ENCODE measurements at places on chromosomes 16 and 17. TPM values are rescaled to one million over a fixed set of nuclear protein-coding genes. Genes with fewer than 3 reads are reported as not detected.

SLC13A2 gene
- total RNA-seq: not detected

DNA sequence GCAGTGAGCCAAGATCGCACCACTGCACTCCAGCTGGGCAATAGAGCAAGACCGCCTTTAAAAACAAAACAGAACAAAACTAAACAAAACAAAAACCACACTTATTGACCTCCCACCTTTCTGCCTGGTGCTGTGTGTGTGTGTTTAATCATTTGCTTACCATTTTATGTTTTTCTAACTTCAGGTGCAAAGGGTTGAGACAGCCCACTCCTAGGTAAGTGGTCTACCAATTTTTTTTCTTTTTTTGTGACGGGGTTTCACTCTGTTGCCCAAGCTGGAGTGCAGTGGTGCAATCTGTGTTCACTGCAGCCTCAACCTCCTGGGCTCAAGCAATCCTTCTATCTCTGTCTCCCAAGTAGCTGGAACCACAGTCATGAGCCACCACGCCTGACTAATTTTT, 65.8 kb downstream of the SALL1 start:
- no peak overlapping the region for H3K27ac ChIP-seq
- no peak for DNase-seq
- no peaks in the 10 kb centered on the region for H3K36me3 ChIP-seq
- no peak overlapping the region for H3K4me3 ChIP-seq
- H3K4me1 ChIP-seq: no peaks in the 10 kb centered on the region
- H3K27me3 ChIP-seq: no peaks in the 10 kb centered on the region

RPS15A gene
- total RNA-seq: 2,321 TPM

DNA sequence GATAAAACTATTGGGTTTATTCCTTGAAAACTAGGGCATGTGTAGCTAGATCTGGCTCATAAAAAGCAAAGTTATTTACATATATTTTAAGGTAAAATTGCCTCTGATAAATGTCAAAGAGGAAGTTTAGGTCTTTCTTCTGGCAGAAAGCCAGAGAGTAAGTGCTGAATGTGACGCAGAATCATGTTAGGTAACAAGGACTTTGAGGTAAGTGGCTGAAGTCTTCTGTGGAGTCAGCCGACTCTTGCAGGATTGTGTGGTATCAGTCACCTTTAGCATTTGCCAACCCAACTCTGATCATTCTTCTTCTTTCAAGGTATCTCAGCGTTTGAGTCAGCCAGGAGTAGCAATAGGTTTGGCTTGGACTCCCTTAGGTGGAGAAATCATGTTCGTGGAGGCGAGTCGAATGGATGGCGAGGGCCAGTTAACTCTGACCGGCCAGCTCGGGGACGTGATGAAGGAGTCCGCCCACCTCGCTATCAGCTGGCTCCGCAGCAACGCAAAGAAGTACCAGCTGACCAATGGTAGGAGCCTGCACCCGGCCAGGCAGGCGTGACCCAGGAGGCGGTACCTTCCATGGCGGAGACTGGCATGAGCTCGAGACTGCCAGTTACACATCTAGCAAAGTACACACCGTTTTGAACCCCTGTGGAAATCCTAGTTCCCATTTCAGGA, 37.9 kb downstream of the SIAH1 start:
- no peaks in the 10 kb centered on the region for H3K27me3 ChIP-seq
- no peak overlapping the region for H3K4me3 ChIP-seq
- H3K27ac ChIP-seq: no peak overlapping the region
- peaks cover 6% of the 10 kb centered on the region for H3K36me3 ChIP-seq

GRCh38 chr16:47852991-47853390, 302.8 kb downstream of the ABCC12 start:
- DNase-seq: no peak
- H3K27me3 ChIP-seq: no peaks in the 10 kb centered on the region
- no peaks in the 10 kb centered on the region for H3K4me1 ChIP-seq
- no peak overlapping the region for H3K4me3 ChIP-seq
- no peak overlapping the region for H3K27ac ChIP-seq

DNA sequence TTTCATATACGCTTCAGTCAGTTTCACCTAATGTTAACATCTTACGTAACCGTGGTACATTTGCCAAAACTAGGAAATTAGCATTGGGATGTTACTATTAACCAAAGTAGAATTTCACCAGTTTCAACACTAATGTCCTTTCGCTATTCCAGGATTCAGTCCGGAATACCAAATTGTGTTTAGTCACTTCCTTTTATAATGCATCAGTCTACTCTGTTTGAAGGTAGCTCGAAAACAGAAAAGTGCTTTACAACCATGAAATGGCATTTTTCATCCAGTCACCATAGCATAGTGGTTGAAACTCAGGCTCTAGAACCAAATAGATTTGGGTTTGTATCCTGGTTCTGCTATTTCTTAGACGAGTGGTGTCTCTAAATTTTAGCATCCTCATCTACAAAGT, 29.4 kb downstream of the AP2B1 start:
- DNase-seq: no peak
- peaks cover 14% of the 10 kb centered on the region for H3K36me3 ChIP-seq
- no peak overlapping the region for H3K27ac ChIP-seq
- no peaks in the 10 kb centered on the region for H3K27me3 ChIP-seq

- H3K36me3 ChIP-seq: no peaks in the 10 kb centered on the region
- no peak overlapping the region for H3K4me3 ChIP-seq
- H3K27ac ChIP-seq: no peak overlapping the region
- H3K27me3 ChIP-seq: no peaks in the 10 kb centered on the region
Measured at GRCh38 chr17:2347805-2348685, 10.7 kb downstream of the SGSM2 start.

- no peaks in the 10 kb centered on the region for H3K27me3 ChIP-seq
- peaks cover 30% of the 10 kb centered on the region for H3K4me1 ChIP-seq
- H3K4me3 ChIP-seq: no peak overlapping the region
Measured at GRCh38 chr16:31715915-31716314, 157.7 kb upstream of the ZNF267 start.

GRCh38 chr17:82826211-82826610, 13.6 kb downstream of the ZNF750 start:
- H3K36me3 ChIP-seq: peaks cover 17% of the 10 kb centered on the region
- no peak for DNase-seq
- no peak overlapping the region for H3K27ac ChIP-seq
- H3K4me1 ChIP-seq: no peaks in the 10 kb centered on the region
- H3K4me3 ChIP-seq: no peak overlapping the region
- no peaks in the 10 kb centered on the region for H3K27me3 ChIP-seq

ABCC6 gene
- total RNA-seq: 0.15 TPM

- no peak for DNase-seq
- no peaks in the 10 kb centered on the region for H3K27me3 ChIP-seq
- no peaks in the 10 kb centered on the region for H3K36me3 ChIP-seq
- H3K4me3 ChIP-seq: no peak overlapping the region
- no peak overlapping the region for H3K27ac ChIP-seq
Measured at GRCh38 chr16:9082422-9082821, 9.0 kb upstream of the HAPSTR1 start.

DNA sequence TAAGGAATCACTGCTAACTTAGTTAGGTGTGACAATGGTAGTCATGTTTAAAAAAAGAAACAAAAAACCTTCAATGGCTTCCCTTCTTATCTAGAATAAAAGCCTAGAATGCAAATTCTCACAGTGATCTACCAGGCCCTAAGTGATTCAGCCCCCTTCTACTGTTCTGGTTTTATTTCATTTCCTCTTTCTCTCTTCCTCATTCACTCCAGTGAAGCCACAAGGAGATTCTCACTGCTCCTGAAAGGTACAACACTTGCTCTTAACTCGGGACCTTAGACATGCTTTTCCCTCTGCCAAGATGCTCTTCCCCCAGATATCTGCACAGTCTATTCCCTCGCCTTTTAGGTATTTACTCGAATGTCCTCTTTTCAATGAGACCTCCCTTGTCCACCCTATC, 3.7 kb downstream of the PIGS start:
- peaks cover 1% of the 10 kb centered on the region for H3K36me3 ChIP-seq
- peak; percentile 77 for DNase-seq
- no peaks in the 10 kb centered on the region for H3K27me3 ChIP-seq
- H3K4me1 ChIP-seq: peaks cover 63% of the 10 kb centered on the region

PTGES3L gene
- 0.94 TPM for total RNA-seq

PABPN1L gene
- total RNA-seq: 0.84 TPM

HAS3 gene
- 2.5 TPM for total RNA-seq

RAB37 gene
- 76.8 TPM for total RNA-seq

GRCh38 chr17:51419476-51419875, 159.1 kb downstream of the UTP18 start:
- no peak for DNase-seq
- no peaks in the 10 kb centered on the region for H3K36me3 ChIP-seq
- no peaks in the 10 kb centered on the region for H3K4me1 ChIP-seq
- H3K27ac ChIP-seq: no peak overlapping the region
- H3K27me3 ChIP-seq: no peaks in the 10 kb centered on the region

DNA sequence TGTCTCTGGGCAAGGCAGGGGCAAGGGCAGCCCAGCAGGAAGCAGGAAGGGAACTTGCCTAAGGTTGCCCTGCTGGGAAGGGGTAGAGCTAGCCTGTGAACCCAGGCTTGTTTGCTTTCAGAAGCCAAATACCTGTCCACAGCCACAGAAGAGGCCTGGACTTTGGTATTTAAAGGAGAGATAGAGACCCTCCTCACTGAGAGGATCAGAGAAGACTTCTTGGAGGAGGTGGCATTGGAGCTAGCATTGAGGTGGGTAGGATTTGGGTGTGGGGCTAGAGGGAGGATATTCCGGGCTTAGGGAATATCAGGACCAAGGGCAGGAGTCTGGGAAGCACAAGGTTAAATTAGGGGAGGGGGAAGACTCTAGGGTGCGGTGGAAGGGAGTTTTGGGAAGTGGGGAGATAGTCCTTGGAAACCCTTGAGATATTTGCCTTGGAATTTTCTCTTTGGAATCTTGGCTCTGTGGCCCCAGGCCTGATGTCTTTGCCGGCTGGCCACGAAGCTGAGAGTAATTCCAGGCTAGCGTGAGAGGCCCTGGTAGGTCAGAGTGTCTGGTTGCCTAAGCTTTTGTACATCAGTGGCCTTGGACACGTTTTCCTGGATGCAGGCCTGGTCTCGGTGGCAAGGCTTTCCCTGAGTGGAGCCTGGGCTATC, 13.1 kb upstream of the ETV4 start:
- H3K4me1 ChIP-seq: no peaks in the 10 kb centered on the region
- no peak for DNase-seq
- no peak overlapping the region for H3K27ac ChIP-seq
- no peaks in the 10 kb centered on the region for H3K36me3 ChIP-seq

DNA sequence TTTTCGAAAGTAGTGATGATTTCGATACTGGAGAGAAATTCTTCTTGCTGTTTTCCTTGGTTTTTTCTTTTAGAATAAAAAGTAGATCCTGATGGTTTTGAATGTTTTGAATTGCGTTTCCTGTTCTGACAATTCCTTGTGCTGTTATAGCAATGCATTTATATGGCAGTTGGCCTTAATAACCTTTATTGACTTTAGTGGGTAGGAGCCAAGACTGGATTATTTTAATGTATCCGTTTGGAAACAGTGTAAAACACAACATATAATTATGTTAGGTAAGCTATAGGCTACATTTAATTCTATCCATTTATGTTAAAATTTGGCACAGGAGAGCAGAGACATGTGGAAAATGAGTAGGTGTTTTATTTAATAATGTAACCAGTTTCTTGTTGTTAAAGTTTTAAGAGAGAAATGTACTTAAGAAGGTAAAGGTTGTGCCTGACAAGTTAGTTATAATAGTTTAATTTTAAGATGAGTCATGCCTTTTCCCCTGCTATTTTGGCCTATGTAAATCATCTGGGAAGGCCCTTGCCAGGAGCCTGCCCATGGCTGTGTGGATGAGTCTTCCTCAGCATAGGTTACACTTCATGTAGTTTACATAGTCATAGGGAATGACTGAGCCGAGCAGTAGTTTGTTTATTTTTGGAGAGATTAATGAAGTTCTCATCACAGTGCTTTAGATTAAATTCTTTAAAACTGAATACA, 189.9 kb downstream of the FTO start:
- no peak overlapping the region for H3K4me3 ChIP-seq
- no peaks in the 10 kb centered on the region for H3K27me3 ChIP-seq
- H3K36me3 ChIP-seq: peaks cover 6% of the 10 kb centered on the region
- H3K27ac ChIP-seq: no peak overlapping the region

DNA sequence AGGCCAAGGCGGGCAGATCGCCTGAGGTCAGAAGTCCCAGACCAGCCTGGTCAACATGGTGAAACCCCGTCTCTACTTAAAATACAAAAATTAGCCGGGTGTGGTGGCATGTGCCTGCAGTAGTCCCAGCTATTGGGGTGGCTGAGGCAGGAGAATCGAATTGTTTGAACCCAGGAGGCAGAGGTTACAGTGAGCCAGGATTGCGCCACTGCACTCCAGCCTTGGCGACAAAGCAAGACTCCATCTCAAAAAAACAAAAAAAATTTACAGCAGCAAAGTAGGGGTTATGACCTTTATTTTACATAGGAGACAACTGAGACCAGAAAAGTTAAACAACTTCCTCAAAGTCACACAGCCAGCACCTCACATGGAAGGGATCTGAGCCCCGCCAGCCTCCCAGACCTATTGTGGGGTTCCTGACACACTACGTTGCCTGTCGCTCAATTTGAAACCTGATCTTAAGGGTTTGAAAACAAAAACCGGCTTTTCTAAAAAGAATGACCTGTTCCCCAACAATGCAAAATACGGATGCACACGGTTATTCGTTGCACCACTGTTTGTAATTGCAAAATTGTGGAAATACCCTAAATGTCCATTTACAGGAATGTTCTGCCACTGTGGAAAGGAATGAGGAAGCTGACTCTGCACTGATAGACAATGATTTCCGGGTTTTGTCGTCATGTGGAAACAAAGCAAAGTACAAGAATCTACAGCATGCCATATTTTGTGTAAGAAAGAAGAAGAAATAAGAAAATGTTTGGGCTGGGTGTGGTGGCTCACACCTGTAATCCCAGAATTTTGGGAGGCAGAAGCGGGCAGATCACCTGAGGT, 77.2 kb downstream of the CNGB1 start:
- no peak for DNase-seq
- H3K27ac ChIP-seq: no peak overlapping the region
- no peak overlapping the region for H3K4me3 ChIP-seq
- H3K4me1 ChIP-seq: peaks cover 7% of the 10 kb centered on the region

DNA sequence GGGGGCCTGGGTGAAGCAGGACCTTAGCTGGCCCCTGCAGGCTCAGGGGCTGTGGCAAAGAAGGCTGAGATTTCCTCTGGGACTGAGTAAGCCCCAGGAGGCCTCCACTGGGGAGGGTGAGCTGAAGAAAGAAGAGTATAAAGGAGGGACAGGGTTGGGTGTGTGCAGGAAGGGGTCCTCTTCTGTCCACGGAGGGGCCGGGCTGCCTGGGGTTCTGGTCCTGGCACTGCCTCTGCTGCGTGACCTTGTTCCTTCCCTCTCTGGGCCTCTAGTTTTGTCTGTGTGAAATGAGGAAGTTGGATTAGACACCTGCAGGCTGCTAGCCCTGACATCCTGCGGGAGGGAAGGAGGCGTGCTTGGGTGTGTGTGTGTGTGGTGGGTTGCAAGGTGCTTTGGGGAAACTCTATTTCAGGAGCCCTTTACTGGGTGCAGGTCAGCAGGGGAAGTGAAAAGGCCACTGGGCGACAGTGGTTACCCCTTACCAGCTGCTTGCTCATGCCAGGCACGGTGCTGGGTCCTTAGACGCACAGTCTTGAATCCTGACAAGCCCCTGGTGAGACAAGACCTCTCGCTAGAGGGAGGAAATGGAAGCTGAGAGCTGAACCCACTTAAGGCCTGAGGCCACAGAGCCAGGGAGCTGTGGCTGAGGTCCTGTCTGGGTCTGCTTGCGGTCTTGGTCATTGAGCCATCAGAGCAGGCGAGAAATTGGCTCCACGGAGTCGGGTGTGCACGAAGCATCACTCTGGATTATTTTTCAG, 60.7 kb downstream of the OR1D5 start:
- H3K4me3 ChIP-seq: peak overlapping the region; percentile 36
- peaks cover 37% of the 10 kb centered on the region for H3K4me1 ChIP-seq
- H3K36me3 ChIP-seq: no peaks in the 10 kb centered on the region
- H3K27me3 ChIP-seq: no peaks in the 10 kb centered on the region
